ENCODE measurements at places on chromosomes 4 and X. TPM values are rescaled to one million over a fixed set of nuclear protein-coding genes. Genes with fewer than 3 reads are reported as not detected.

Gene SPIN2A
- polyA plus RNA-seq, result 0.13 TPM

Gene PPAT
- polyA plus RNA-seq, result 0.66 TPM

Gene VCX3A
- polyA plus RNA-seq, result not detected

Gene PNMA6F
- not detected for polyA plus RNA-seq

Gene MEPE
- polyA plus RNA-seq, result not detected

Gene IRAK1
- 26.4 TPM for polyA plus RNA-seq

Gene MAGEA2
- not detected for polyA plus RNA-seq

Gene MAGEA10
- not detected for polyA plus RNA-seq

Gene CLNK
- not detected for polyA plus RNA-seq

DNA sequence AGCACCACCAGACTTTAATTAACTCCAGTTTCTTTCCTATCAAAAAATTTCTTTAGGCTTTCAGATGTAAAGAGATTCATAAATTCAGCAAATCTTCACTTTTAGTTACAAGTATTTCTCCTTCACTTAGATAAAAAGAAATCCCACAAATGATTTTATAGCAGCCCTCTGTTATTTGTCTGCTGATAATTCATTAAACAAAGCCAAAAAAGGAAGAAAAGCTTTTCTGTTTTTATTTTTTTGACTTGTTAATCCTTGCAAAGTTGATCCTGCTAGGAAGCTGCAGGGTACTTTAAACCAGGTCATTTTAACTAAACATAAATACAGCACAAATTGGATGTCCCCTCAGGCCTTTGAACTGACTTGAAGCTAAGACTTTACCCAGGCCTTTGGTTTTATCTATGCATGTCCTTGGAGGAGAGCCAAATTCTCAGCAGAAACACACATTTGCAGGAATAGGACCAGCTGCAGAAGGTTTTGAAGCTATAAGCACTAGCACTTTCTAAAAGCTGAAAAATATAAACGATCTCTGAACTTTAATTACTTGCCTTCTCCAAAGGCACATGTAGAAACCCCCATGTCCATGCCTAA is 57.5 kb downstream of the PCDH18 start:
- DNase-seq, result no peak

DNA sequence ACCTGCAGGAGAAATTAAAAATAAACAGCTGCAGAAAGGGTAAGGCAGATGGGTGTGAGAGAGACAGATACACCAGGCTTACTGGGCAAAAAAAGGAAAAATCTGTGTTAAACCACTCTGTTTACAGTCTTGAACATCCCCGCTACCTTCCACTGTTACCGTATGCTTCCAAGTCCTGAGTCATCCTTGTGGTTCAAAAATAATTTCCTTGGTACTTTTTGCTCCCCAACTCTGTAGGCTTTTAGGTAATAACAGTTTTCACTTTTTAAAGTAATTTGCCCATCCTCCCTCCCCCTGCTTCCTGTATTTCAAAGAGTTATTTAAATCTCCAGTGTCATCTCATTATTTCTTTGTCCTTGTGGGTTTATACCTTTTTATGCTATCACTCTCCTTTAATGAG is 210.1 kb upstream of the FAT4 start:
- no peak for DNase-seq

GRCh38 chr4:75671802-75672421 is 1.3 kb downstream of the G3BP2 start:
- DNase-seq, result no peak

DNA sequence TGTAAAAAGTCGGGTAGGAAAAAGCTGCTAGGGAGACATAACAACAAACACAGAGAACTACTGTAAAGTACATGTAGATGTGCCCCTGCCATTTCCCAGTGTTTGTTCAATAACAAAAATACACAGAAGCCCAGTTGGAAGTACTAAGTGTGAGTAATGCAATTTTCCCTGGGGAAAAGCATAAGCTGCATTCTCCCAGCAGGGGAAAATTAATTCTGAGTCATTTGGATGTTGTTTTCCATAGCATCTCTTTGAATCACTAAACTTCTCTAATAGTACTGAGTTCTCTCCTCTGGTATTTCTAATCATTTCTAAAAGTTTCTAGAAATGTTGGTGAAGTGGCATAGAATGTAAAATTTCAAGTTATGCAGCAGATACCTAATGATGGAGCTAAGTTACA is 1114.9 kb downstream of the C4orf33 start:
- DNase-seq, result no peak

GRCh38 chrX:72016881-72017783 is 106.5 kb downstream of the NHSL2 start:
- no peak for DNase-seq

- no peak for DNase-seq
Observed at GRCh38 chr4:38290366-38290765, 330.2 kb downstream of the PTTG2 start.

DNA sequence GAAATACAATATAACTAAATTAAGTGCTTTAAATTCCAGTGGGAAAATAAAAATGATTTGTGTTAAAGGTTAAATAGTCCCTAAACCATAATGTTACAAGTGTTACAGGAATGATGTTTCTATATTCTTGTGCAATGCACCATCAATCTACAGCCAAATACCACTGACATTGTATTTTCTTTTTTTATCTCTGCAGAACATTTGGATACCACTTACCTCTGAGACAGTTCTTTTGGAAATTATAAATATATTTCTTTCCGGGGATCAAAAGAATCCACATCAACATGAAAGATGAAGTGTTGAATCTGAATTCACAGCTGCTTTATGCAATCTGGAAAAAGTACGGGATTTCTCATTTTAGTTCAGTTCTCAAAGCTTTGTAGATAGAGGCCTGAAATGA is 518.3 kb upstream of the AGA start:
- DNase-seq, result no peak

DNA sequence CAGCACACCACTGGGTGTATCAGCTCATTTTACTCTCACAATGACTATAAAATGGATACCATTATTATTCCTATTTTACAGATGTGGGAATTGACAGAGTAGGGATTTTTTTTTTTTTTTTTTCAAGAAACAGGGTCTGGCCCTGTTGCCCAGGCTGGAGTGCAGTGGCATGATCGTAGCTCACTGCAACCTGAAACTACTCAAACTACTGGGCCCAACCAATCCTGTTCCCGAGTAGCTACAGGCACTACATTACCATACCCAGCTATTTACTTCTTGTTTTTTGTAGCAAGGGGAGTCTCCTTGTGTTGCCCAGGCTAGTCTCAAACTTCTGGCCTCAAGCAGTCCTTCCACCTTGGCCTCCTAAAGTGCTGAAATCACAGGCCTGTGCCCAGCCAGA is 95.2 kb downstream of the LARP7 start:
- DNase-seq, result no peak

DNA sequence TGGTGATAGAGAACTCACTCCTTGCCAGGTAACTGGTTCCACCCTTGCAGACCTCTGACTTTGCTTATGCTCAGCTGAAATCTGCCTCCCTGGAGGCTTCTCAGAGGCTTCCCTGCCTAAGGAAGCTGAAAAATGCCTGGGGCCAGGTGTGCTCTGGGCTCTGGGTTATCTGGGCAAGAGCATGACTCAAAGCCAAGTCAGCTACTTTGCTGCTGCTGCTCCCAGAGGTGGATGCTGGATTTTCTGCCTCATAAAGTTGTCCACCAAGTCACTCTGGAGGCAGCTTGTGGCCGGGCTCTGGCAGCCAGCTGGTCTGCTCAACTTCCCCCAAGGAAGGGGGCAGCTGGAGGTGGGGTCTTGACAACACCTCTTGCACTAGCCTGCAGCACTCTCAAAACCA is 132.7 kb downstream of the PJA1 start:
- DNase-seq, result no peak

DNA sequence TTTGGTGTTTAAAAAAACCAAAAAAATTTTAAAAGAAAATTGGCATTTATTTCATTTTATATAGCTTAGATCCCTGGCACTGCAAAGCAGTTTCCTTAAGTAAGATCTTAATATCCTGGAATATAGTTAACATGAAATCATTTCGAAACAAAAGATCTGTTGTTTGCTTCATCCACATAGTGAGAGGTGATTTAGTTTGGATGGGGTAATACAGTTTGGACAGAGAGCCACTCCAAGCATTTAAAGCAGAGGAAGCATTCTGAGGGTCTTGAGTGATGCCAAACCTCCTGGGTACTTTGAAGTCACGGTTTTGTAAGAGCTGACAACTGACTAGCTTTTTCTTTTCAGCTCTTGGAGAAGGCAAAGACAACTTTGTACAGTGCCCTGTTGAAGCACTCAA is 28.7 kb downstream of the NOCT start:
- DNase-seq, result no peak

DNA sequence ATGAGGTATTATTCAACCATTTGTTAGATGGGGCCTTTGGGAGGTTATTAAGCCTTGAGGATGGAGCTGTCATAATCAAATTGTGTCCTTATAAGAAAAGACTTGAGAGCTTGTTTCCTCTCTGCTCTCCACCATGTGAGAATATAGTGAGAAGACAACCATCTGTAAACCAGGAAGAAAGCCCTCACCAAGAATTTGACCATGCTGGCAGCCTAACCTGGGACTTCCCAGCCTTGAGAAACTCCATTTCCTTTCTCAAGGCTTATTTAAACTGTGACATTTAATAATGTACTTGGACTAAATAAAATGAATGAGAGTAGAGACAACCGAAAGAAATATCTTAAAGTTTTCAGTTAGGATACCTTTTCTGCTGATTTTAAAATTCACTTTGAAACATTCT is 83.7 kb upstream of the GC start:
- DNase-seq, result no peak

DNA sequence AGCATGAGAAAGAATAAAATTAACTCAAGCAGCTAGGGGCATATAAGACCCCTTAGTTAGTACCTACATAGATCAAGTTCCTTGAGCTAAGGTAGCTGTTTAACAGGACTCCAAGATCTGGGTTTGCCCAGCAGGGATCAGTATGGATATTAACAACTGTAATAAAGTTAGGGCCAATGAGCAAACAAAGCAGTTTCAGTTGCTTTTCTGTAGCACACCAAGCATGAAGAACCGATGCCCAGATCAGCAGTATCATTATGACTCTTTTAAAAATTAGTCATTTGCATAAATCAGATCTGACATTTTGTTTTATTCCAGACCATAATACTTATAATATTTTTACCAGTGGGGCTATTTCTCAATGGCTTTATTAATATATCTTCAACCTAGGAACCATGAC is 80.9 kb downstream of the C4orf33 start:
- DNase-seq, result no peak

- DNase-seq, result no peak
Observed at GRCh38 chr4:41307638-41308037, 50.9 kb downstream of the UCHL1 start.

GRCh38 chr4:90142081-90142480 is 14.9 kb downstream of the CCSER1 start:
- DNase-seq, result no peak

DNA sequence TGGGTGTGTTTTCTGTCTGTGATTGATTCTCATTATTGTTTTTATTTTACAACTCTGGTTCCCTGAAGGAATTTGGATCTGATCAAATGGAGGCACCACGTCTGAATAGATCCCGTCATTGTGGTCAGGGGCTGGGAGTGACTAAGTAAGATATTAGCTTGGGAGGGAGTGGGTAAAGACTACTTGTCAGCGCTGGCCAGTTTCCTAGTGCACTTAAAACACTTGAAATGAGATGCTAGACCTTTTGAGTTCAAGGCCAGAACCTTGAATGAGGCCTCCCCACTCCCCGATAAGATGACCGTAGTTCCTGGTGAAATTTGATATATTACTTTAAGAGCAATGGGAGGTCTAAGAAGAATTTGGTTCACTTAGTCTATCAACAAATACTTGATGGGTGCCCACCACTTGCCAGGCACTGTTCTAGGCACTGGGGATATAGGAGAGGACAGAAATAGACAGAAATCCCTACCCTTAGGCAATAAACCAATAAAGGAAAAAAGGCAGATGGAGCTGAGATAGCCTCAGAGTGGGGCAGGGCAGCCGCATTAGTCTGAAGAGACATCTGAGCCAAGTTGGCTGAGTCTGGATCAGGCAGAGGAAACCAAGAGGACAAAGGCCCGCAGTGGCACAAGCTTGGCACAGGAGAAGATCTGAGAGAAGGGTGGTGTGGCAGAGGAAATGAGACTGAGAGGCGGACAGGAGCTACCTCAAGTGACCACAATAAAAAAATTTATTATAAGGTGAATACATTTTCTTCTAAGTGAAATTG is 11.8 kb downstream of the FAM184B start:
- no peak for DNase-seq

DNA sequence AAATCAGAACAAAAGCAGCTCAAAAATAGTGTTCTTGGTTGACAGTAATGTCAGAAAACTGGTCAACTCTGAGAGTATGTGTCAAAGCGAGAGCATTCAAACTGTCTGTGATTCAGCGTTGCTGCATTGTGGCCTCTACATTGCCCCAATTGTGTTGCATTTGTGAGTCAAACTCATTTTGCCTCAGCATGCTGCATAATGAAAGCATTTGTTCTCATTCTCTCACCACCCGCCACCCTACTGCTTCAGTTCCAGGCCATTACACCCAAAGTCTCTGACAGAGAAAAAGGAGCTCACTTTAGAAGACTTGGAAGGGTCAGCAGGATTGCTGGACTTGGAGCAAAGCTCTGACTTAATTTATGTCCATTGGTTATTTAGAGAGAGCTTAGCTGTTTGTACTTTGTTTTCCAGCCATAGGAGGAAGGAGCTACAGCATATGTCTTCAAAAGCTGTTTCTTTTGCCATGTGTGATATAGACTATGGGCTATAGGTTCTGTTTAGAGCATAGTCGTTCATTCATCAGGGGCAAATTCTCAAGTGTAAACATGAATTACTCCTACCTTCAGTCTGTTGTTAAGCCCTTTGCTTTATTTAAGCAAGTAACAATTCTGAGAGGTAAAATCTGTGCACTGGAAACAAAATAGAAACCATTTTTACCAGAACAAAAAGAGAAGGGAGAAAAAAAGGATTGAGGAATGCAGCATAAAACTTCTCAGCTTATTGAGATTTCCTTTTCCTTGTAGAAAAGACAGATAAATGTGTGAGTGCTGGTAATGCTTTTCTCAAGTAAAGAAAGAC is 153.4 kb upstream of the ANK2 start:
- DNase-seq, result no peak

DNA sequence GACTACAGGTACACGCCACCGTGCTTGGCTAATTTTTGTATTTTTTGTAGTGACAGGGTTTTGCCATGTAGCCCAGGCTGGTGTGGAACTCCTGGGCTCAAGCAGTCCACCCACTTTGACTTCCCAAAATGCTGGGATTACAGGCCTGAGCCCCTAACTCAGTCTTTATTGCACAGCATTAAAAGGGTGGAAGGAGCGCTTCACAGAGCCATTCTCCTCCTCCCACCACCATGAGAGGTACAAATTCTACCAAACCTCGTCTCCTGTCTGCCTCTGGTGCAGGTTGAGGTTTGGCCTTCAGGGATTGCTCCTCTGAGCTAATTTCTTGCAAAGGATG is 52.3 kb downstream of the TLR10 start:
- DNase-seq, result no peak

DNA sequence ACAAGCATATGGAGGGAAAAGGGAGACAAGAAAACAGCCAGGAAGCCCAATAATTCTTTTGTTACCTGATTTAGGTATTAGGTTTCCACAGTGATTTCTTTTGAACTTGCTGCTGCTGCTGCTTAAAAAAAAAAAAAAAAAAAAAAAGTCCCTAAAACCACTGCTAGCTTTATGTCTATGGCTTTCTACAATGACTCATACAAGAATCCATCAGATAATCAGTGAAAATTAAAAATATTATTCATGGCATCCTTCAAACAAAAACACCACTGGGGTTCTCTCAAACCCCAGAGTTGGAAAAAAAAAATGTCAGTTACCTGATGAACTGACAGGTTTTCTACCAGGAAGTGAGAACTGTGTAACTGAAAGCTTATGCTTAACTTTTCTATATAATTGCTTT is 14.3 kb downstream of the EPHA5 start:
- no peak for DNase-seq

- no peak for DNase-seq
Observed at GRCh38 chr4:12144051-12144450, 715.4 kb upstream of the HS3ST1 start.

- no peak for DNase-seq
Observed at GRCh38 chr4:38591617-38592337, 72.2 kb upstream of the KLF3 start.
